ENCODE measurements at places on chromosomes 1 and 21.

- DNase-seq: no peak
Observed at GRCh38 chr1:15997637-15998280, 6.3 kb upstream of the SRARP start.

GRCh38 chr1:29197590-29197924 is 15.9 kb upstream of the SRSF4 start:
- DNase-seq: peak; percentile 19

DNA sequence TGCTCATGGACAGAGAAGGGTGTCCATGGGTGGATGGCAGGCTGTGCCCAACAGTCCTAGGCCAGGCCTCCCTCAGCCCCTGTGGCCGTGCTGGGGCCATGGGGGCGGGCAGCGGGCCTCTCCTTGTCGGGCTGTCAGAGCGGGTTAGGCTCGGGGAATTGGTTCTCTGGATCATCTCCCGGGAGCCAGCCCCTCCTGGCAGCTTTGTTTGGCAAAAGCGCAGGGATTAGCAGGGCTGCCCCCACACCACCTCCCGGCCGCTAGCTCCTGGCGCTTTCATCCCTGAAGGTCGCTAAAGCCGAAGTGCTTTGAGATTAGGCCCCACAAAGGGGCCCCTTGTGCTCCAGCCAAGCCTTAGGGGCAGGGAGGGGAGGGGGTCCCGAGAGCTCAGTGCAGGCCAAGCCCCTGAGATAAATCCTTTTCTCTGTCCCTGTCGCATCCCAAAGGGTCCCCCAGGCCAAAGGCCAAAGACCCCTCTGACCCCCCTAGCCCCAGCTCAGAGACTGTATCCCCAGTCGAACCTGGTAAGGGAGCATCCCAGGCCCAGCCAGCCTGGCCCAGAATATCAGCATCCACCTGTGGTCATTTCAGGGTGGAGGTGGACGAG is 9.8 kb upstream of the DMBX1 start:
- DNase-seq: no peak

DNA sequence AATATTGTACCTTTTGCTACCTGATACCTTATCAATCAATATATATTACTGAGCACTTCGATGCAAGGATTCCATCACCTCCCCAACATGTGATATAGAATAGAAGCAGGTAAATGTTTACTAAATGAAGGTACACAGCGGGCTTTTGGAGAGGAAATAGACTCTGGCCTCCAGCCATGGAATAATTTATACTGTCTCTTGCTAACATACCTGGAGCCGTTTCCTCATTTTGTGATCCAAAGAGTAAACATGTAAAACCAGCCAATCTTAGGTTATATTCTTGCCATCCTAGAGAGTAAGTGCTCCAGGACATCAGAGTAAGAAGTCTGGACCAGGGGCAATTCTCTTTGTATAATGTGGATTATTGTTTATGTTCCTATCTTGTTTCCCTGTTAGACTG is 39.4 kb downstream of the NDUFS5 start:
- no peak for DNase-seq

- DNase-seq: no peak
Observed at GRCh38 chr1:246591504-246591903, 25.2 kb downstream of the CNST start.

DNA sequence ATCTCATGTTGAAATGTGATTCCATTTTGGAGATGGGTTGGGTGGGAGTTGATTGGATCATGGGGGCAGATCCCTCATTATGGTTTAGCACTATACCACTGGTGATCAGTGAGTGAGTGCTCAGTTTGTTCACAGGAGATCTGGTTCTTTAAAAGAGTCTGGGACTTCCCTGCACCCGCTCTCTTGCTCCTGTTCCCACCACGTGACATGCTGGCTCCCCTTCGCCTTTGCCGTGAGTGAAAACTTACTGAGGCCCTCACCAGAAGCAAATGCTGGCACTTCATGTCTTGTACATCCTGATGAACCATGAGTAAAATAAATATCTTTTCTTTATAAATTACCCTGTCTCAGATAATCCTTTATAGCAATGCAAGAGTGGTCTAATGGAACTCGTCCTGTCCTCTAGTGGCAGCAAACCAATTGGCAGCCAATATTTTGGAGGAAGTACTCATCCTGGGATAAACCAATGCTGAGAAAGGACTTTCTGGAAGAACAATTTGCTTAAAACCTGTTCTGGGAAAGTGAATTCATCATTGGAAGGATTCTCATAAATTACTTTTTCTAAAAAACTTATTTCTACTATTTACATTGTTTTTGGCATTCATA is 27.8 kb upstream of the CYP4A11 start:
- no peak for DNase-seq

DNA sequence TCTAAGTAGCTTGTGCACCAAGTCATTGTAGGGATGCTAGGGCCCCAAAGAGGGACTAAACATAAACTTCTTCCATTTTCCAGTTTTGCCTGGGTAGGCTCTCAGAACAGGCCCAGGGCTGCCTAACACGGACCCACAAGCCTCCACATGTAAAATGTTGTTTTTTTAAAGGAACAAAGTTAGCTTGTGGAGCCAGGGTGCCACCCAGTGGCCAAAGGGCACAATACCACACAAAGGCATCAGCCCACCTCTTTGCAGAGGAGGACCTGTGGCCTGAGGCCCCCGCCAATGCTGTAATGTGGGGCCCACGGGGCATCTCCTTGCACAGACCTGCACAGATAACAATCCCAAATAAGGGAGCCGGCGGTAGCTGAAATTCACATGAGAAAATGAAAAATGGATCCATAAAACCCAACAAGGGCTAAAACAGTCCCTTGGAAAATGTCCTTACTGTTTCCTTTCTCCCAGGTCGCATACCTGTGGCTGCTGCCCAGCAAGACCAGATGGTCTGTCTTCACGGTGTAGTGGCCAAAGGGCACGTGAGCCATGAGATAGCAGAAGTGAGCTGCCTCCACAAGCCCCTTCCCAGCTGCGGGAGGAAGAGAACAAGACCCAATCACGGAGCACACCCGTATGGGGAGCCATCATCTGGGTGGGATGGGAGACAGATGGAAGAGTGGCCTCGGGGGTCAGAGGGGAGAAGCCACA is 23.8 kb downstream of the SEC16B start:
- no peak for DNase-seq

DNA sequence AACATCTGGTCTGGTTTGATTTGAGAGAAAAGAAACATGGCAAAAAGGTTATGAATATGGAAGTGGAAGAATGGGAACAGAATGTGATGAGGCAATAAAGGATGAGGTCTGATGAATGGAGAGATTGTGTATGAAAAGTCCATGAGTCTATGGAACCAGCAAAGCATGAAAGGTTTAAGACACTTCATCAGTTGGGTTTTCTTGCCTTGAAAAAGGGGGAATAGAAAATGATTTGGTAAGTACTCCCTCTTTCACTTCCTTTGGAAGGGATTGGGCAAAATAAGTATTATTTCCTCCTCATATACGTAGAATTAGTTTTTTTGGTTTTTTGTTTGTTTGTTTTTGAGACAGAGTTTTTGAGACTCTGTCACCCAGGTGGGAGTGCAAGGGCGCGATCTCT is 155.8 kb downstream of the TRIM33 start:
- DNase-seq: no peak

GRCh38 chr1:17826165-17826488 is 71.0 kb downstream of the ACTL8 start:
- no peak for DNase-seq

DNA sequence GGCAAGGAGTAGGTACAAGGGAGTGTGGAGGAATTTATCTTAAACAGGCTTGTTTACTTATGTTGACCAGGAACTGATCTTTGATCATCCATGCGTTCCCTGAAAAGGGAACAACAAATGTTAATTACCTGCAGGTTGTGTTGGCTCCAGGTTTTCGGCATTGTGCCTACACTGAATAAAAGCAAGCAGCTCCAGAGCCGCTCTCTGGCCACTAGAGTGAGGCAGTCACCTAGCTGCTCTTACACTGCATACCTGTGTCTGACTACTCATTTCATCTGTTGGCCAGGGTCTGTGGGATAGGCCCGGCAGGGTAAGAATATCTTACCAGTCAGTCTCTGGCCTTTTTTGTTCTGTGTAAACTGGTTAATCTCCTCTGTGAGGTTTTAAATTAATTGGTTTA is 183.6 kb downstream of the HFM1 start:
- no peak for DNase-seq
